ENCODE measurements at places on chromosomes 3 and 15. TPM values are rescaled to one million over a fixed set of nuclear protein-coding genes. Genes with fewer than 3 reads are reported as not detected.

DNA sequence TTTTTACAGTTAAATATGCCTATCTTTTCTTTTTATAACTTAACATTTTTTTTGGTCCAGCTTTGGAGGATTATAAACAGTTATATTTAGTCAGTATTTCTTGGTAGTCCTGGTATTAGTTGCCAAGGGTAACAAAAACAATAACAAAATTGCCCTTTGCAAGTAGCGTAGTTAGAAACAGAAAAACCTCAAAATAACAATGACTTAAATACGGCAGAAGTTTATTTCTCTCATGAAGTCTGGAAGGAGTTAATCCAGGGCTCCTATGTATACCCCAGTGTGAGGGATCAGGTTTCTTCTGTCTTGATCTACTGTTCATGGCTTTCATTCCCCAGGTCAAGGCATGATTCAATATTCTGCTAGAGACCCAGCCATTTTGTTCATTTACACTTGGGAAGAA lies 14.1 kb upstream of the MYH15 start:
- DNase-seq = no peak

GRCh38 chr3:66039590-66039887 lies 821 bp upstream of the MAGI1 start:
- no peak for DNase-seq

DNA sequence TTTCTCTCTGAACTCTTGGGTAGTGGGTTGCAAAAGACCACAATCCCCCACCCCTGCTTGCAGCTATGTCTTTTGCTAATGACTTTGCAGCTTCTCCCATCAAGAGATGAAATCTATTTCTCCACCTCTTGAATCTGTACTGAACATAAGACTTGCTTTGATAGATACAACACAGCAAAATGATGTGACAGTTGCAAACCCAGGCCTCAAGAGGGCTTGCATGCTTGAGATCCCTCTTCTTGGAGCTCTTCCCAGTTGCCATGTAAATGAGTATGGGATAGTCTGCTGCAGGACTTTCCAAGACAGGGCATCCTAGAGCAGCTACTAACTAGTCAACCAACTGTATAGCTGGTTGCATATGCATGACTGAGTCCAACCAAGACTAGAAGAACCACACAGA lies 783.6 kb downstream of the PDCD6IP start:
- DNase-seq = no peak

The IL5RA gene
- total RNA-seq = 5.0 TPM

The FHIT gene
- total RNA-seq = 197 TPM

All from T-cell (primary cell).